ENCODE measurements at places on chromosomes 6 and 20.

DNA sequence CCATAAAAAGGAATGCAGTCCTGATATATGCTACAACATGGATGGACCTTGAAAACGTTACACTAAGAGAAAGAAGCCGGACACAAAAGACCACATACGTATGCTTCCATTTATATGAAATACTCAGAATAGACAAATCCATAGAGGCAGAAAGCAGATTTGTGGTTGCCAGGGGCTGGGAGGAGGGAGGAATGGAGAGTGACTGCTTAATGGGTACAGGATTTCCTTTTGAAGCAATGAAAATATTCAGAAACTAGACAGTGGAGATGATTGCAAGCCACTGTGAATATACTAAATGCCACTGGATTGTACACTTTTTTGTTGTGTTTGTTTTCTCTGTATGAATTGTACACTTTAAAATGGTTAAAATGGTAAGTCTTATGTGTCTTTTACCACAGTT is 29.4 kb upstream of the CDKN1A start:
- DNase-seq, result no peak

GRCh38 chr6:83132121-83132520 is 60.9 kb downstream of the PGM3 start:
- DNase-seq, result no peak

GRCh38 chr6:168939041-168939440 is 314.6 kb downstream of the THBS2 start:
- DNase-seq, result no peak

GRCh38 chr6:5143634-5144311 is 58.6 kb downstream of the PPP1R3G start:
- peak; percentile 77 for DNase-seq

Data from IMR-90 (cell line).